ENCODE measurements at places on chromosomes 6 and 20.

DNA sequence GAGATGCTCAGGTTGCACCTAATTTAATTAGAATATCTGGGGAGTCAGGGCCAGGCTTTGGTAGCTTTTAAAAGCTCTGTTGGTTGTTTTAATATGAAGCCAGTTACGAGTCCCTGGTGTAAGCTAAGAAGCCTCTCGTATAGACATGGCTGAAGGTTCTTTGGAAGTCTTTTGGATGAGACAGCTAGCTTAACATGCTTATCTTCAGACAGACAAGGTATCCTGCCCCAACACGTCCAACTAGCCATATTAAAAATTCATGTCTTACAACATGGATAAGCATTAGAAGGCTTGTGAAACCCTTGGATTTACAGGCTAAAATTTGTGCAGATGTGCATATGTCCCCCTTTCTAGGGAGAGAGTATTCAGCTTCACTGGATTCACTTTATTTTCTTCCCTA lies 105.7 kb upstream of the KCNK16 start:
- no peak for DNase-seq

DNA sequence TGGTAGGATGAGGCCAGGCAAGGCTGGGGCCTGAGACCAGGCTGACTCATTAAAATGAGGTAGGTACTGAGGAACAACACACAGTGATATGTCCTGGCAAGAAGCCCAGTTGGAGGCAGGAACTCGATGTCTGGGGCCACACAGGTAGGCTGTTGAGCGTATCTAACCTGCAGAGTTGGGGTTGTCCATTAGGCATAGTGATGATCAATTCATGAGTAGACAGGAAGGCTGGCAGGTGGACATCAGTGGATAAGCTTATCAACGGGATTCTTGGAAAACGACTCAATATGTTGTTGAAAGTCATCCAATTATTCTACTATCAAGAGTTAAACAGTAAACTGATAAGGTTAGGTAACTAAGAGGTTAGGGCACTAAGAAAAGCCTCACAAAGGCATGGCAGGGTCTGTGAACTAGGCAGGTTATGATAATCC lies 193.2 kb upstream of the COL21A1 start:
- no peak for DNase-seq

- DNase-seq, result no peak
Measured at GRCh38 chr6:5763407-5763806, 243.3 kb downstream of the NRN1 start.

DNA sequence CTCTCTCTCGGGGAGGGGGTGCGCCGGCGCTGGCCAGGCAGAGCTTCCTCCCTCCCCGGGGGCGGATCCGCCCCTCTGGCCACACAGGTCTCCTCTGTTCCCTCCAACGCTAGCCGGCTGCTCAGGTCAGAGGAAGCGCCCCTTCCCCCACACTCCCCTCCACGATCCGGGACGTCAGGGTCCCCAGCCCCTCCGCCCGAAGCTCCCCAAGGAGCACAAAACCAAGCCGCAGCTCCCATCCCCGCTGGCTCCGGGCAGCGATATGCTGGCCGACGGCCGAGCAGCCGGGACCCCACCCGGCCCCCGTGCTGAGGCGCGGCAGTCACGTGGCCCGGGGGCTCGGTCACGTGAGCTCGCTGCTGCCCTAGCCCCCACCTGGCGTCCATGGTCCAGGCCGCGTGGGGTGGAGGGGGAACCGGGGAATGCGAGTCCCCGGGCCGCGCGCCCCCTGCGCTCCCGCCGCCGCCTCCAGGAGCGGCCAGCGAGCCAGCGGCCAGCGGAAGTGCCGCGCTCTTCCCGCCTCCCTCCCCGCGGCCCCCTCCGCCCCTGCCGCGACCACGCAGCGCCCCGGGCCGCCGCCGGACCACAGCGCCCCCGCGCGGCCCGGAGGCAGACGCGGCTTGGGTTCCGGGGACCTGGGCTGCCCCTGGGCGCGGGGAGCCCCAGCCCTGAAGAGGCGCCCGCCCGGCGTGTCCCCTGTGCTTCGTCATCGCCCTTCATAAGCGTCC lies at the start of gene SLC35B2:
Gene SLC35B2, minus strand, starts transcription at position 504 of the 728 bp plus-strand sequence. Its CDS starts 118 bp downstream, at position 386.
- peak; percentile 85 for DNase-seq

DNA sequence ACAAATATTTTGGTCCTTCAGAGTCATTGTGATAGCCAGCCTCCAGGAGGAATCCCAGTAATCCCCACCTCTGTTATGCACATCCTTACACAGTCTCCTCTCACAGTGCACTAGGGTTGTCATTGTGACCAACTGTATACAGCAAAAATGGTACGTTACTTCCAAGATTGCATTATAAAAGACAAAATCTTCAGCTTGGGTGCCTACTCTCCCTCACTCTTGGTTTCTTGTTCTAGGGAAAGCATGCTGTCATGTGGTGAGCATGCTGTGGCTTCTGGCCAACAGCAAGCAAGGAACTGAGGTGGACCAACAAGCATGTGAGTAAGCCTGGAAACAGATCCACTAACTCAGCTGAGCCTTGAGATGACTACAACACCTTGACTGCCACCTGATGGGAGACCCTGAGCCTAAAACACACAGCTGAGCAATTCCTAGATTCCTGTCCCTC lies 130.1 kb upstream of the DST start:
- no peak for DNase-seq

DNA sequence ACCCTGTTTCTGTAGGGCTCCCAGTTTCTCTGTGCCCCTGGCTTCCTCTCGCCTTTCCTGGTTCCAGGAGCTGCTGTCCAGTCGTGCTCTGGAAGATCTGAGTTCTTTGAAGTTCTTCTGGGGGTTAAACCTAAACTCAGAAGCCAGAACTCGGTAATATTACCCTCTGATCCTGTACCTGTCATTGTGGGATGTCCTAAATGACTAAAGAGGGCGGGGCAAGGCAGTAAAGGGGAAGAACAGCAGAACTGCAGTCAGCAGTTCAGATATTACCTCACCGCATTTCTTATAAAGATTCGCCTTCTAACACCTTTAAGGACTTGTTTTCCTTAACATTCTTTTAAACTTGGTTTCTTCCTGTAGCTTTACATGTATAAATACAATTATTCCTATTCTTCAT lies 63.9 kb downstream of the FAM120B start:
- DNase-seq, result no peak

- no peak for DNase-seq
Measured at GRCh38 chr20:38673725-38674091, 50.6 kb upstream of the SLC32A1 start.

DNA sequence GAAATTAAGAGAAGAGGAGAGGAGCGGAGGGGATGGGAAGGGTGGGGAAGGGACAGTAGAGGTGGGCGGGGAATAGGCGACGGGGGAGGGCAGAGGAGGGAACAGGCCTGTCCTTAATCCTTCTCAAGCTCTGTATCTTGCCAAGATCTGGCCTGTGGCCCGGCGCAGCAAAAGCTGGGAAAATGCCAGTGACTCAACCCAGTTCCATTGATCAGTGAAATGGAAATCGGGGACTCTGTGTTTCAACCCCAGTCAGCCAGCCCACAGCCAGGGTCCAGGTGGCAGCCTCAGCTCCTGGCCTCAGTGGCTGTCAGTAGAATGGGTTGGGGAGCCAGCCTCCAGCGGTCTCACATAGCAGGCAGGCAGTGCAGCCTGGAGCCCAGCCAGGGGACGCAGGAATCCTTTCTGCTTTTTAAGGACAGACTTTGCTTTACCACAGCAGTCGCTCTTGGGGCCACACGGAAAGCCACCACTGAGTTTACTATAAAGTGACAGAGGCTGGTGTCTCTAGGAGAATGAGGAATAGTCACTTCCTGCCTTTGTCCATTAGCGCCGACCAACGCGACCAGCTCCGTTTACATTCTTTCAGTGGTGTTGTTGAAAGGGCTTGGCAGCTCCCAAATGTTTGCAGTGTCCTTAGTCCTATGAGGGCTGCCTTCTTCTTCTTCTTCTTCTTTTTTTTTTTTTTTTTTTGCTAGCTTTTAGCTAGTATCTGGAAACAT lies 128.0 kb downstream of the RIN2 start:
- peak; percentile 67 for DNase-seq

DNA sequence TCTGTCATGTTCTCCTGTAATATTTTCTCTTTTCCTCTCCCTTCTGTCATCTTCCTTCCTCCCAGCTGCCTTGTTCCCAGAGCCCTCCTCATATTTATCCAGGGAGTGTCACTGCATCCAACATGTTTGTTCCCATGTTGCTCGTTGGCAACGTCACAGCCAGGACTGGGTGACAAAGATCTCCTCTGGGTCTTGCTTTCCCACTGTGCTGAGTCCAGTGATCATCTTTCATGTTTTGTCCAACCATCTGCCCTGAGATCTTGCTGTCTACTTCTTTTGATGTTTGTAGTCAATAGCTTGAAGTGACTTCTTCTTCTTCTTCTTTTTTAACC lies 26.6 kb downstream of the FARS2 start:
- DNase-seq, result no peak

- no peak for DNase-seq
Measured at GRCh38 chr20:56815796-56816195, 186.7 kb downstream of the TFAP2C start.

DNA sequence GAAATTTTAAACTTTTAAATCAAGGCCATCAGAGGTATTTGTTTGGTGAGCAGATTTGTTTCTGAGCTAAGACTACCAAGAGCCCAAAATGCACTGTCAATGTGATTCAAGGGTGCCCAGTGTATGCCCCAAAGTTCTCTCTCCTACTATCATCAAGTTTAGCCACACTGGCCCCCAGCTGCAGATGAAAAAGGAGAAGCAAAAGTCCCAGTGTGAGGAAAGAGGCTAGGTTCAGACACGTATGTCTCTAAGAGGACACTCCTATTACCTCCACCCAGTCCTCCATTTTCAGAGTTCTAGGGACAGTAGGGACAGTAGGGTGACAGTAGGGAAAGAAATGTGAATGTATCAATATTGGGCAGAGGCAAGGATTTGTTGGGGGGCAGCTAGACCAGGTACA lies 230.8 kb downstream of the CD83 start:
- no peak for DNase-seq

DNA sequence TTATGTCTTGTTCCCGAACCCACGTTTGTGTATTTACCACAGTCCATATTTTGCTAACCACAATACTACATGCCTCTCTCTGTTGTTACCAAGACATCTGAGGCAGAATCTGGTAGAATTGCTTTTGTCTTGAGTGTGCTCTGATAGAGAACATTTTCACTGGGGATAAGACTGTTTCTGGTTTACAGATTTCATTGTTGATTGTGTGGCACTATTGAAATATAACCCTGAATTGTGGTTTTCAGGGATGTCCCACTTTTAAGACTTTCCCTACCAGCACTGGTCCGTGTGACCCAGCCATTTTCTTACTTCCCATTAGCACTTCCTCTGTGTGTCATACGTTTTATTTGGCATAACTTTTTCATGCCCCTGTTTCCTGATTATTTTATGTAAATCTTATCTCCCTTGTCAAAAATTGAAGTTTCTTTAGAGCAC lies 12.2 kb downstream of the NCOA7 start:
- DNase-seq, result no peak

DNA sequence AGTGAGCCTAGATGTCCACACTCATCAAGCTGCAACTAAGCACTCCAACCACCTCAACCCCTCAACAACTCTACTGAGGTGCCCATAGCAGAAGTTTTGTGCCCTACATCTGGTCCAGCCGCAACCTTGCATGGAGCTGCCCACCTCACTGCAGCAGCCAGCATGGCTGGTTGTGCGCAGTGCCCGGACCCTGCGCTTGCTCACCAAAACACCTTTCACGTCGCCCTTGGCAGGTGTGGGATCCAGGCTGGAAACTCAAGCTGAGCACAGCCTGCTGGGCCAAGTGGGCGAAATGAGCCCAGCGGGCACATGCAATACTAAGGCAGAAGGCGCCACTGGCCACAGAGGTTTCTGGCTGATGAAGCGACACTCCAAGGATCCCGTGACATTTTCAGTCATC lies 902.4 kb downstream of the TBC1D32 start:
- DNase-seq, result no peak

DNA sequence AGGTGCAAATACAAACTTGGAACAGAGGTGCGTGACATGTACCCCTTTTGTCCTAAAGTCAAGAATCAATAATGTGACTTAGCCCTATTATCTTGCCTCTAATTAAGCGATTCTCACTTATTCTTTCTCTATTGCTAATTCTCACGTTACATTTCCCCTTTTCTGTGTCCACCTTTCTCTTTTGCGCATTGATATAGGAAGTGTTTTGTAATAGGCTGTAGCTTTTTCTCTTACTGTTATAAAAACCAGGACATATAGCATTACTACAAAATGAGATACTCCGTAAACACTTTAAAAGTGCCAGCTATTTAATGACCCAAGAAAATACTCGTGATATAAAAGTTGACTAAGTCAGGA lies 669 bp upstream of the TMEM30A start:
- DNase-seq, result no peak

DNA sequence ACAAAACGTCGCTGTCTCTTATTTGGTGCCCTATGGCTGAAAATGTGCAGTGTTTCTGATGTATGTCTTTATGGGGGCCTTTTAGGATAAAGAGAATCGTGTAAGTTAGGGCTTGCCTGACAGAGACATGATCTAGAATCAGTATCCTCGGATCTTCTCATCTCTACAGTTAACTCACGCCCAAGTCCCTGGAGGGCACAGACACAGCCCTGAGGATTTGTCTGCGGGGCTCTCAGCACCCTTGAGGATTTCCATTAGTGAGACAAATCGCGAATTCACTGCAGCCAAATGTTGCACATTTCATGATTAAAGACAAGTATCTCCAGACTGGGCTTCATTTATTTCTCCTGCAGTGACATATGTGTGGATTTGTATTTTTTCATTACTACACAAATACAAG lies 552.7 kb downstream of the C6orf118 start:
- DNase-seq, result no peak

- DNase-seq, result no peak
Measured at GRCh38 chr6:152316024-152316423, 321.1 kb downstream of the SYNE1 start.

DNA sequence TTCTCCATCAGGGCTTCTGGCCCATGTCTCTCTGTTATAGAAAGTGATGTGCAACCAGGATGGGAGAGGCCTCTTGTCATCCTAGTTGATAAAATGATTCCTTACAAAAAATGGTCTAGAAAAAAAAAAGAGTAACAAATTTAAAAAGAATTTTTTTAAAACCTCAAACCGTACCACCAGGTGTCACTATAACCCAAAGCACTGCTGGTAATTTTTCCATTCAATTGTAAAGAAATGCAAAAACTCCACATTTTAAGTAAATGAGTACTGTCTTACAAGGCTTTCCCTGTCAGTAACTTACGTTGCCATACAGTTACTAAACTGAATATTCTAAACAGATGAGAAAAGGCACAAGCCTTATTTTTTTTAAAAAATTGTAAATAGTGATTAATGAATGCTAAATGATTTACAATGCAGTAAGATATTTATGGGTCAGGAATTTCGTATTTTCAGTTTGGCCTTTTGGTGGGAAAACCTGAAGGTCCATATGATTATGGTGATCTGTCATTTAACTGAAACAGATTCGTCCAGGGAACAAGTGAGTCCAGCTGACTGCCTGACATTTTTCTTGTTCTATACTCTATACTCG lies 95.4 kb downstream of the OGFRL1 start:
- DNase-seq, result no peak

GRCh38 chr20:43824309-43825050 lies 90.2 kb upstream of the TOX2 start:
- no peak for DNase-seq

GRCh38 chr20:2451939-2452732 lies 18.5 kb downstream of the SNRPB start:
- peak; percentile 74 for DNase-seq
